ENCODE measurements at places on chromosomes 3 and 15.

- DNase-seq = no peak
These were observed 724.6 kb upstream of the CBLB start for GRCh38 chr3:106593381-106593780.

DNA sequence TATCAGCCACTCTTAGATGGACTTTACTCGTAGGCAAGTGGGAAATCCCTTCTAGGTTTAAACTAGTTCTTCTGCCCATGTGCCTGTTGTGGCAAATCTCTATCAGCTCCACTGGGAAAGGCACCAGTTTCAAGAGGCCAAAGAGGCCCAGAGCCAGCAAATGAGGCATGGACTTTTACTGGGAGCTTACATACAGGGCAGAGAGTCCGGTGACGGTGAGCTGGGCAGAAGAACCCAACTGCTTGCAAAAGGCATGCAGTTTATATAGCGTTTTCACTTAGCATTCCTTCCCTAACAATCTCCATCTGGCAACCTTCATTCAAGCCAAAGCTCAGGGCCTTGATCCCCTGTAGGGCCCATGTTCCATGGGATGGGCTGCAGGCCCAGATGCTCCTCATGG, 93.0 kb upstream of the C3orf80 start:
- DNase-seq = no peak

DNA sequence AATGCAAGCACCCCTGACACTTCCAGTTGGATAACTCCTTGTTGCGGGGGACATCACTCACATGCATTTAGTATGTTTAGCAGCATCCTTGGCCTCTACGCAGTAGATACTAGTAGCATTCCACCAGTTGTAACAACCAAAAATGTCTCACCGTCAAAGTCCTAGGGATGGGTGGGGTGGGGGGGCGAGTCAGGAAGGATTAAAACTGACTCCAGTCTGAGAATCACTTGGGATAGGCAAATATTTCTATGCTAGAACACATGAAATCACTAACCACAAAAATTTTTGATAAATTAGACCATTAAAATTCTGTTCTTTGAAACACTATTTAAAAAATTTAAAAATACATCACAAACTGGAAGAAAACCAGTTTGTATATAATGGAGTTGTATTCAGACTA, 18.0 kb downstream of the ICE2 start:
- no peak for DNase-seq

DNA sequence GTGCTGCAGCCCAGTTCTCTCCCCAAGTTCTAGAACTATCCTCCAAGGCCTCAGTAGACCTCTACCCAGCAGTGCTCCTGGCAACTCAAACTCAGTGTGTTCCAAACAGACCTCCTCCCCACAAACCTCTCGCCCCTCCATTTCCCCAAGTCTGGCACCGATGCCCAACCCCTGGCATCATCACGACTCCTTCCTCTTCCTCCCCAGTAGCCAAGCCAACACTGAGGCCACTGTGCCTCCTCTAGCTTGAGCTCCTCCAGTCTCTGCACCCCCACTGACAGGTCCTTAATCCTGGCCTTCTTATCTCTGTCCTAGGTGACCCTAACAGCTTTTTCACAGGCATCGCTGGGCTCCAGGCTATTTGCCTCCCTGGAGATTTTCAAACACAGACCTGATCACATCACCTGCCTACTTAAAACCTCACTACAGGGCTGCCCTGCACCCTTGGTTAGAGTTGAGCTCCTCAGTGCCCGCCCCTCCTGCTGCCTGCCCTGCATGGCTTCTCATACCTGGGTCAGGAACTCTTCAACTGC, 6.8 kb downstream of the ARPIN start:
- no peak for DNase-seq
